Brain pericyte (primary cell): ENCODE measurements at places on chromosomes 12 and 14.
A peak's percentile ranks its signal among the peaks of the same experiment; 100 is the strongest.

- no peak for DNase-seq
Observed at GRCh38 chr14:90788031-90788430, 28.2 kb downstream of the TTC7B start.

- DNase-seq, result no peak
Observed at GRCh38 chr12:111927346-111927745, 85.3 kb downstream of the MAPKAPK5 start.

- no peak for DNase-seq
Observed at GRCh38 chr12:4859478-4860210, 50.1 kb upstream of the KCNA1 start.

GRCh38 chr12:25020621-25021243 is 71.8 kb upstream of the BCAT1 start:
- DNase-seq, result no peak

DNA sequence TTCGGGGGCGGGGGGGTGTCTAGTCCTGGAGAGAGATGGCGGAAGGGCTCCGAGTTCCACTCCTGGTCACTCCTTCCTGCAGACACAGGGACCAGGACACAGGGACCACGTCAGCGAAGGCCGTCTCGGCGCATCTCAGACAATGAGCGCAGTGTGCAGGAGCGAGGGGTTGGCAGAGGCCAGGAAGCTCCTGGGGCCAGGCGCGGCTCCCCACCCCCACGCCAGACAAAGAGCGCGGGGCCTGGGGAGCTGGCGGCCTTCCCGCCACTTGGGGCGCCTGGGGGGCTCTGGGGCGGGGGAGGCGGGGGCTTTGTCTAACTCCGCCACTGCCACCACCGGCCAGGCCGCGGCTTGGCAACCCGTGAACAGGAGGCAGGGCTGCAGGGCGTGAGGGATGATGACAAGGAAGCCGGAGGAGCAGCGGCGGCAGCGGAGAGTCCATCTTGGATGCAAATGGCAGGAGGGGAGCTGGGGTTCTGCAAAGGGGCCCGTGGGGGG is 2.2 kb downstream of the CDK2AP1 start:
- DNase-seq, result no peak

DNA sequence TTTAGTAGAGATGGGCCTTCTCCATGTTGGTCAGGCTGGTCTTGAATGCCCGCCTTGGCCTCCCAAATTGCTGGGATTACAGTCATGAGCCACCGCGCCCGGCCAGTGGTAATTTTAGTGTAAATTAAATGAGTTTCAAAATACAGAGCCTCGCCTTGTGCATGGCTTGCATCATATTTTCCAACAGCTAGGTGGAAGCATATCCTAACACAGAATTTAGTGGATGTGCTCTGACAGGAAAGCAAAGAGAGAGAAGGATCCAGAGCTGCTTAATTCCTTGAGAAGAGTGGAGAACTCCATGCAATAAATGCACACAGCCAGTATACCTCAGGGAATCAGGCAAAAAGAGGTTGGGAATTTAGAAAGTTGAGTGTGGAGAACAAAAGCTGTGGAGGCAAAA is 2.5 kb downstream of the OR6C2 start:
- DNase-seq, result no peak

- peak; percentile 13 for DNase-seq
Observed at GRCh38 chr14:65412856-65413738, 567 bp downstream of the FUT8 start.

GRCh38 chr12:126617312-126617711 is 1552.1 kb downstream of the AACS start:
- no peak for DNase-seq

DNA sequence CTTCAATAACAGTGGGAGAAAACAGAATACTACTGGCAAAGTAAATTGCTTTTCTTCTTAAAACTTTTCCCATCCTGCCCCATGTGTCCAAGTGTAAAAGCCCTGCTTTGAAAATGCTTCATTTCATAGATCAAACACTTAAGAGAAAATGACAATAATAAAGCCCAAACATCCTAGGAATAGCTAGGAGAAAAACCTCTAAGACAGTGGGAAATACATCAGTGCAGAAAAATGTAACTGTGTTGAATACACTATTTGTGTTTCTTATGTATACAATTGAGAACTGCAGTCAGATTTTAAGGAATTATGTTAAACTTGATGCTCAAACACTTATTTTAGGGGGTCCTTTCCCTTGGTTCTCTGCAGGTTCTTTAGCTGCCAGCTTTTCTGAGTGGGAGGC is 181.1 kb downstream of the MSRB3 start:
- no peak for DNase-seq

- DNase-seq, result no peak
Observed at GRCh38 chr12:53213348-53213747, 6.3 kb upstream of the ITGB7 start.

DNA sequence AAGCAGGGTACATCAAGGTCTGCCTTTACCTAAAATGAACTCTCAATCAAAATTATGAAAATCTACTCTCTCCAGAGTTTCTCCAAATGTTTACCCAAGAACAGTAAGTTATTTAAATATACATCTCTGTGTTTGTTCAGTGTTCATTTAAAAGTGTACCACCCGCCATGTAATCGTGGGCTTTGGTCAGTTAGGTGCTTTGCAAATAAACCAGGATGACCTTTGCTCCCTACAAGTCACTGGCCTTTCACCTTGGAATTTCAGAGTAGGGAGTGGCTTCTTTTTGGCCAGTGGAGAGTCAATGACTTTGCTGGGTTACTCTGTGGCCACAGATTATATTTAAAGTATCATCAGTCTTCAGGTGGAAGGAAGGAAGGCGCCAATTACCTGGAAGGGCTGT is 74.6 kb upstream of the PTPRB start:
- DNase-seq, result no peak

DNA sequence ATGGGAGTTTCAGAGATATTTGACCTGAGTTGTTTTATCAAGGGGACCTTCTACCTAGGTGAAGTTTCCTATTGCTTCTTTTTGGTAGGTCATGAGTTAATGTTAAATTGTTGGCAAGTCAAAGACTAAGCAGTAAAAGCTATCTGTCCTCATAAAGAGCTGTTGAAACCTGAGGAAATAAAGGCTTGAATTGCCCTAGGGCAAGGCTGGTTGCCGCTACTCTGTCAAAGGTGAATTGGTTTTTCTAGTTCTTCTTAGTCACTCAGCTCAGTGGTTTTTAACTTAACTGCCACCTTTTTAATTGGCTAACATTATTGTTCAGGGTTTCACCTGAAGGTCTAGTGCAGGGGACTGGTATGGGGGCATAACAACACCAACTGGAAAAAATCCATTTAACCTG is 441.6 kb upstream of the FBXO33 start:
- no peak for DNase-seq

DNA sequence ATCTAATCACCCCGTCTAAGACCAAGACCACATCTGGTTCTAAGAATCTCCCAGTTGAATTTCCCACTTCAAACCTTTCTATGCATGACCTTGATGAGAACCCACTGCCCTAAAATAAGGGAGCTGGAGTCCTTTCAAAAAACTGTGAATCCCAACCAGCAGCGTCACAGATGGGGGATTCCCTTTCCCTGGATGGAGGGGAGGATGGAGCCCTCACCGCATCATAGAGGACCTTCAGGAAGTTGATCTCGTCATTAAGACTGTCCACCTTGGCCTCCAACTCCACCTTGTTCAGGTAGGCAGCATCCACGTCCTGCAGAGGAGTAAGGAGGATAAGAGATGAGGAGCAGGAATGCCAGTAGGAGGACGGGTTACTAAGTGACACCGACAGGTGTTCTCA is 4.8 kb downstream of the KRT4 start:
- DNase-seq, result no peak

DNA sequence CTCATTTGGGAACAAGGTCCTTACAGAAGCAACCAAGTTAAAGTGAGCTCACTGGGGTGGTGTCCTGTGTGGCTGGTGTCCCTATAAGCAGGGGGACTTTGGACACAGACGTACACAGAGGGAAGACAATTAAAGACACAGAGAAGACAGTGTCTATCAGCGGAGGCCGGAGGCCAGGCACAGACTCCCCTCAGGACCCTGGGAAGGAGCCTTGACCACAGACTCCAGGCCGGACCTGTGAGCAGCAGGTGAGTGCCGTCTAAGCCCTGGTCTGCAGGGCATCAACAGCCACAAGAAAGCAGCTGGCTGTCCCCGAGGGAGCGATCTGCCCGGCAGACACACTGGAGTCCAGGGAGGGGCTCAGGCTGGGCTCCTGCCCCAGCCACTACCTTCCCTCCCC is 219.1 kb upstream of the C14orf180 start:
- no peak for DNase-seq

DNA sequence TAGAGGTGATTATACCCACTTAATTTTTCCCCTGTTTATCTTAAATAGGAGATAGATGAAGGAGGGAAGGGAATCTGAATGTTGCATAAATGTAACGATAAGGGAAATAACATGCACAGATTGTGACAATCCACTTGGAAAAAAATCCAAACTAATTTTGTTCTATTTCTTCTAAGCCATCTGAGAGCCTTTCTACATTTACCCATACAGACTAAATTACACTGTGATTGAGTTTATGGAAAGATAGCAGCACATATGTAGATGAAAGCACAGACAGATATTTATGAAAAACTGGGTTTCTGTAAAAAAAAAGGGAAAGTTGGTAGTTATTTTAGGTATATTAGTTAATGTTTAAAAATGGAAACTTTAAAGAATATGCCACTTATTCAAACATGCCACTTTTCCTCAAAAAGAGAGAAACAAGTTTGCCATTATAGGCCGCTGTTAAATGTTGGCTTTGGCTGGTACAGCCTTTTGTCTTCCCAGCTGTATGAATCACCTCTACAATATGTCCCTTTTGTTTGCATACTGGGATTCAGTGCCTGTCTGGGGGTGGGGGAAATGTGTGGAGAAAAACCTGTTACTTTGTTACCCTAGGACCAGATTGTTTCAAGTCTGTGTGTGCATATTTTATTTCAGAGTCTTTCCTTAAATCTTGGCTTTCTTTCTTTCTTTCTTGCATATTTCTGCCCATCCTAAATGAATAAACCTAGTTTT is 470.2 kb upstream of the LMO3 start:
- no peak for DNase-seq

GRCh38 chr12:1471224-1471623 is 123.2 kb downstream of the FBXL14 start:
- no peak for DNase-seq

- DNase-seq, result no peak
Observed at GRCh38 chr14:31190717-31191263, 16.8 kb downstream of the HECTD1 start.

DNA sequence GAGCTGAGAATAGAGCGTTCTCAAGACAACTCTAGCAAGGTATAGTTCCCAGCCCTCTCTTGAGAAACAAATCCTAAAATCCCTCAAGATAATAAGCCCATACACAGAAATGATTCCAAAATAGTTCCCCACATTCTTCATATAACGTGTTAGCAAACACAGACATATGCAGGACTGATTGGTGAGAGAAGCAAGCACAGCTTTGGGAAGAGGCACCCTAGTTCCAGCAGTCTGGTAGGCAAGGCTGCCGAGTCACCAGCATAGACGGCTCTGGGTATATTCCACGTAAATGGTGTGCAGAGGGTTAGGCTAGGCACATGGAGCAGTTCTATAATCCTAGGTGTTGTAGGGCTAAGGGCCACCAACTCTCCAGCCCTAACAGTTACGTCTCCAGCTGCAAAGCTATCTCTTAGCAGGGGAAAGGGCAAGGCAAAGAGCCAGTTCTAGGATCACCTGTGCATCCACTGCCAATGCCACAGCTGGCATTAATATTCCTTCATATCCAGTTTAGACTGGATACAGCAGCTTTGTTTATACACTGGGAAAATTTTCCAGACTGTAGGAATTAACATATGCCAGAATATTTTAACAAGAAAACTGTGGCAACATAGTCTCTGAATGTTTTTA is 52.9 kb downstream of the SH2B3 start:
- DNase-seq, result no peak

- no peak for DNase-seq
Observed at GRCh38 chr14:34050606-34051005, 99.7 kb upstream of the EGLN3 start.

GRCh38 chr12:19764408-19764807 is 325.1 kb downstream of the AEBP2 start:
- no peak for DNase-seq

GRCh38 chr12:31201382-31201781 is 124.6 kb downstream of the SINHCAF start:
- no peak for DNase-seq

DNA sequence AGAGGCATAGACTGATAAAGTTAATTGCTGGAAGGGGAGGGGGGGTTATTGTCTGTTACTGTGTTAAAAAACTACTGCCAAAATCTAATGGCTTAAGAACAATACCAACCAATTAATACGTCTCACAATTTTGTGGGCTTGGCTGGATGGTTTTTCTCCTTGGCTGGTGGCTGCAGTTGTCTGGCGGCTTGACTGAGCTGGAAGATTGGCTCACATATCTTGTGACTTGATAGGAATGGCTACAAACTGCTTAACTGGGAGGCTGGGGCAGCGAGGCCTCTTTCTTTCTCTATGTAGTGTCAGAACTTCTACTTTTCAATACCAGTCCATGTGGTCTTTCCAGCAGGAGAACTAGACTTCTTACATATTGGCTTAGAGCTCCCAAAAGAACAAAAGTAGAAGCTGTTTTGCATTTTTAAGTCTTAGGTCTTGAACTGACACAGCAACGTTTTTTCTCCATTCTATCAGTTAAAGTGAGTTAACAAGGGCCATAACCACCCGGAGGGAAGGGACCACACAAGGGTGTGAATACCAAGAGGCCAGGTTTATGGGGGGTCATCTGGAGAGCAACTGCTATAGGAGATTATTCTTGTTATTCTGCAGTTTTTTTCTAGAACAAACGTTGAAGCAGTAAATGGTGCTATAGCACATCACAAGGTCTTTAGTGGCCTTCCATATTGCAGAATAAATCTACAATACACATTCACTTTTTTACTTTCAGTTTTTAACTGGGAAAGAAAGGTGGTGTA is 46.9 kb downstream of the ZDHHC17 start:
- no peak for DNase-seq

- DNase-seq, result peak; percentile 24
Observed at GRCh38 chr12:89947437-89948270, 239.0 kb upstream of the ATP2B1 start.

DNA sequence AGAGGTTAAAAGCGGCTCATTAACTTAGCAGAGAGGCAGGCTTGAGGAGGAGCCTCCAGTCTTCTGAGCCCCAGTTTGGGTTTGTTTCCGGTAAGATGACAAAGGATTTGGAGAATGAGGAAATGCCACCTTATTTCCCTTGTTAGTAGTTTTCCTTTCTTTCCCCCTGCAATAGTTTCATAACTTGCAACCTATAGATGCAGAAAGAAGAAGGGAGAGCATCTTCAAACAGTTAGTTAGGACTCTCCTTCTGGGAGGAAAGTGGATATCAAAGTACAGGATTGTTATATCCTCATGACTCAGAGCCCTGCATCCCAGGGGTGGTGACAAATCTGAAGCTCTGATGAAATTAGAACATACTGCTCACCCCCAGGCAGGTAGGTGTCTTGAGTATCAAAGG is 180.7 kb upstream of the SLC38A2 start:
- no peak for DNase-seq

DNA sequence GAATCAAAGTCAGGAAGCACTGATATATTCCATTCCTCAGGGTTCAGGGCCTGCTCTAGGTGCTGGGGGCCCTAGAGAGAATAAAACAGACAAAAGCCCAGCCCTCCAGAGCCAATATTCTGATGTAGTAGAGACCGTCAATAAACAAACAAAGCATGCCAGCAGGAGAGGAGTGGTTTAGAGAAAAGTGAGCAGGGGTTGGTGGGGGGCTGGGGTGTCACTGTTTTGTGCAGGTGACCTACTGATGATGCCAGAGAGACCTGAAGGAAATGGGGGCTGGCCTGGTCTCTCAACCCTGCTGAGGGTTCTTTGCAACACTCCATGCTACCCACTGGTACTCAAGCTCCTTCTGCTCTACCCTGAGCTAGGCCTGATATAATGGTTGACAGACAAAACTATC is 26.5 kb downstream of the IL26 start:
- no peak for DNase-seq

GRCh38 chr12:38907201-38907923 is 2.0 kb upstream of the CPNE8 start:
- no peak for DNase-seq
